ENCODE measurements at places on chromosomes 4 and X. TPM values are rescaled to one million over a fixed set of nuclear protein-coding genes. Genes with fewer than 3 reads are reported as not detected.

KCND1 gene
- 1.9 TPM for total RNA-seq

C4orf33 gene
- 17.9 TPM for total RNA-seq

PF4V1 gene
- 0.58 TPM for total RNA-seq

HOPX gene
- 12.9 TPM for total RNA-seq

CLDN34 gene
- total RNA-seq, result not detected

TBC1D9 gene
- total RNA-seq, result 33.4 TPM

RASL11B gene
- total RNA-seq, result 0.66 TPM

MID1 gene
- total RNA-seq, result 27.9 TPM

TMEM271 gene
- total RNA-seq, result not detected

CT45A1 gene
- total RNA-seq, result not detected

SH3D19 gene
- 69.7 TPM for total RNA-seq

FABP2 gene
- total RNA-seq, result not detected

HMX1 gene
- not detected for total RNA-seq

TLL1 gene
- 0.15 TPM for total RNA-seq

MND1 gene
- 2.2 TPM for total RNA-seq

CFP gene
- 0.33 TPM for total RNA-seq
